A549 treated with Mapracorat at 1 μM for 4 hours (cell line): ENCODE measurements at places on chromosomes 2 and 18. TPM values are rescaled to one million over a fixed set of nuclear protein-coding genes. Genes with fewer than 3 reads are reported as not detected.

Gene ATP8B1
- 6.4 to 9.5 TPM (median 6.8 TPM) in 5 replicates for total RNA-seq

Gene CRYGD
- total RNA-seq, result not detected in 5 replicates

Gene HES6
- 8.3 to 17.3 TPM (median 14.7 TPM) in 5 replicates for total RNA-seq

Gene CPLX4
- total RNA-seq, result not detected in 5 replicates

Gene RASGRP3
- 0.43 to 1.1 TPM (median 0.71 TPM) in 5 replicates for total RNA-seq

Gene IL36RN
- total RNA-seq, result 0.07 to 0.21 TPM in 2 of 5 replicates, not detected in the others
